AG08395 (cell line): ENCODE measurements at places on chromosomes 16 and 17.

- no peak for DNase-seq
Observed at GRCh38 chr17:83005639-83006038, 73.8 kb upstream of the METRNL start.

DNA sequence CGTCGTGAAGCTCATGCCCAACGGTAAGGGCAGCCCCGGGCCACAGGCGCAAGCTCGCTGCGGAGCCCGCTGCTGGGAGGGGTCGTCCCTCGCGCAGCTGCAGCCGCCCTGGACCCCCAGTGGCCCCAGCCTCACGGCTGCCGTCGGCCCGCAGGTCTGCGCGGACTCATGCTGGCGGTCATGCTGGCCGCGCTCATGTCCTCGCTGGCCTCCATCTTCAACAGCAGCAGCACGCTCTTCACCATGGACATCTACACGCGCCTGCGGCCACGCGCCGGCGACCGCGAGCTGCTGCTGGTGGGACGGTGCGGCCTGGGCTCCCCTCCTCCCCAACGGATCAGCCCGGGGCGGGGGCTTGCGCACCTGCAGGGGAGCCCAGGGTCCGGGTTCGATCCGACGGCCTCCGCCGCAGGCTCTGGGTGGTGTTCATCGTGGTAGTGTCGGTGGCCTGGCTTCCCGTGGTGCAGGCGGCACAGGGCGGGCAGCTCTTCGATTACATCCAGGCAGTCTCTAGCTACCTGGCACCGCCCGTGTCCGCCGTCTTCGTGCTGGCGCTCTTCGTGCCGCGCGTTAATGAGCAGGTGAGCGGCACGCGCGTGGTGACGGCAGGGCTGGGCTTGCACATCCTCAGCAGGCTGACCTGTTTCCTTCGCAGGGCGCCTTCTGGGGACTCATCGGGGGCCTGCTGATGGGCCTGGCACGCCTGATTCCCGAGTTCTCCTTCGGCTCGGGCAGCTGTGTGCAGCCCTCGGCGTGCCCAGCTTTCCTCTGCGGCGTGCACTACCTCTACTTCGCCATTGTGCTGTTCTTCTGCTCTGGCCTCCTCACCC is 5.8 kb downstream of the SLC5A2 start:
- DNase-seq: no peak

- no peak for DNase-seq
Observed at GRCh38 chr16:76309639-76310335, 32.6 kb downstream of the CNTNAP4 start.

- no peak for DNase-seq
Observed at GRCh38 chr17:16919663-16920627, 52.0 kb downstream of the TNFRSF13B start.

DNA sequence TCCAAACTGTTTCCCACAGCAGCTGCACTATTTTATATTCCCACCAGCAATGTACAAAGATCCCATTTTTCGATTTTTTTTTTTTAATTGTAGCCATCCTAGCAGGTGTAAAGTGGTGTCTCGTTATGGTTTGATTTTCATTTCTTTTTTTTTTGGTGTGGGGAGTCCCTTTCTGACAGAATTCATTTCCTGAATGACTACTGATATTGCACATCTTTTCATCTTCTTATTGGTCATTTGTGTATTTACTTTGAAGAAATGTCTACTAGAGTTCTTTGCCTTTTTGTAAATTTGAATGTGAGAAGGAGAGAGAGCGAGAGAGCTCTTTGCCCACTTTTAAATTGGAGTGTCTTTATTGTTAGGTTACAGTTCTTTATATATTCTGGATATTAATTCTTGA is 14.0 kb downstream of the CYB5B start:
- DNase-seq: no peak

- DNase-seq: no peak
Observed at GRCh38 chr17:17696085-17696484, 14.8 kb downstream of the RAI1 start.

DNA sequence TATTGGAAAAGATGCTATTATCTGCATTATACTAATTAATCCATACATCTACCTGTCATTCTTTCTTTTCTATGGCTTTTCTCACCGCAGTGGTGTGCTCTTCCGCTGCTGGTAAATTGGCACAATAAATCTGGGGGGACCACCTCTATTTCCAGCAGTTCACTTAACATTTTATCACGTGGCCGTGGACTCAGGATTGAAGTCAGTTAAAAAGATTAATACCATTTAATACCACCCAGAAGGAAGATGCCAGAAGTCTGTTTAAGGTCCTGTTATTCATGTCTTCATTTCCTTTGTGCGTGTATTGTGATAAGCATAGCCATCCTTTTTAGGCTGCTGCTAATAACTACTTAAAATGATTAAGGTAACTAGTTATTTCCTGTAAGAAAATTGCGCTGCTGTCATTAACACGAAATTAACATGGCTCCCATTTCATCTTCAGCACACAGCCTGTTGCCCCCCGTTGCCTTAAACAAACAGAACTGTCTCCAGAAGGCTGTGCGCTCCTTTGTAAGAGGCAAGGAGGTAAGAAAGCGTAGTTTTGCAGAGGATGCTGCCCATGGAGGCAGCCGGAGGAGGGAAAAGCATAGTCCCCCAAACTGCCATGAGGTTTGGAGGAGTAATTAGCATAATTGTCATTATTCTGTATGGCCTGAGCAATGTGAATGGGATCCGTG is 414.4 kb downstream of the UTP18 start:
- DNase-seq: no peak
